ENCODE measurements at places on chromosomes 11 and 22. TPM values are rescaled to one million over a fixed set of nuclear protein-coding genes. Genes with fewer than 3 reads are reported as not detected.

Gene UBE4A
- 53.0 TPM for polyA plus RNA-seq

- no peak for DNase-seq
Measured at GRCh38 chr11:8258784-8259183, 4.9 kb downstream of the LMO1 start.

DNA sequence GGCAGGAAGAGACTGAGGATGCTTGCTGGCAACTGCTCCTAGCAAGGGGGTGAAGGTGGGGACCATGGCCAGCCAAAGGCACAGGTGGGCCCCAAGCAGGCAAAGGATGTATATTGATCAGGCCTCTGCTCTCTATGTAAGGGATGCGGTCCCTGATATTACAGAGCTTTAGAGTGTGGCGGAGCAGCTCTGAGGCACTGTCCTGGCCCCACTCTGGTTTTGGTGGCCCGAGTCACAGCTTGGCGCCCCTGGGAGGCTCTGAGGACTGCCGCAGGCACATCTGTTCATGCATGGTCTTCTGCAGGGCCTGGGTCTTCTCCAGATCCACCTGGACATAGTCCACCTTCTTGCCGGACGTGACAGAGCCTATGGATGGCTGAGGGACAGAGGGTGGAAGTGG lies 45.5 kb downstream of the GAB4 start:
- DNase-seq: no peak

GRCh38 chr11:70471254-70471653 lies 72.9 kb downstream of the CTTN start:
- DNase-seq: no peak

GRCh38 chr22:21972293-21972779 lies 10.3 kb downstream of the TOP3B start:
- DNase-seq: no peak

GRCh38 chr11:87976009-87976408 lies 199.2 kb downstream of the RAB38 start:
- DNase-seq: no peak
